Left kidney (tissue), 8 donors: ENCODE measurements at places on chromosomes 5 and 9. TPM values are rescaled to one million over a fixed set of nuclear protein-coding genes. Genes with fewer than 3 reads are reported as not detected.

TLR4 gene
- 9.4 TPM for polyA plus RNA-seq

ATP10B gene
- 0.70 TPM for polyA plus RNA-seq

LOX gene
- polyA plus RNA-seq, result 40.5 TPM

PCDHGA7 gene
- polyA plus RNA-seq, result 2.2 TPM

ENTPD8 gene
- 0.33 TPM for polyA plus RNA-seq

NR6A1 gene
- 1.7 TPM for polyA plus RNA-seq

RAB3C gene
- 2.6 TPM for polyA plus RNA-seq

SLC4A9 gene
- polyA plus RNA-seq, result 26.9 TPM

TAF11L10 gene
- polyA plus RNA-seq, result not detected

TLE1 gene
- polyA plus RNA-seq, result 65.4 TPM

CCNO gene
- 6.5 TPM for polyA plus RNA-seq

PSAT1 gene
- 76.7 TPM for polyA plus RNA-seq

FAM221B gene
- 0.40 TPM for polyA plus RNA-seq

OLFM1 gene
- 3.3 TPM for polyA plus RNA-seq
